ENCODE measurements at places on chromosomes 1 and 21.
A peak's percentile ranks its signal among the peaks of the same experiment; 100 is the strongest.

DNA sequence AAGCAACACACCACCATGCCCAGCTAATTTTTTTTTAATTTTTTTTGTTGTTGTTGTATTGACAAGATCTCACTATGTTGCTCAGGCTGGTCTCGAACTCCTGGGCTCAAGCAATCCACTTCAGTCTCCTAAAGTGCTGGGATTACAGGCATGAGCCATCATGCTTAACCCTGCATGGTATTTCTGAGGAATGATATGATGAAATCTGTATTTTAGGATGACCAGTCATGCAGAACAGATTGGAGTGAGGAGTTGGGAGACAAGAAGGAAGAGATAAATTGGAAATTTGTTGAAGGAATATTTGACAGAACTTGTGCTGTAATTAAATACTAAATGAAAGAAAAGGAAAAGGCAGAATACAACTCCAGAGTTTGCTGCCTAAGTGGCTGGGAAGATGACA, 4.7 kb upstream of the NDUFS5 start:
- no peak for DNase-seq

GRCh38 chr1:22673486-22674409, 20.7 kb downstream of the C1QB start:
- peak; percentile 19 for DNase-seq

GRCh38 chr1:170126696-170127095, 19.1 kb upstream of the NTMT2 start:
- no peak for DNase-seq

DNA sequence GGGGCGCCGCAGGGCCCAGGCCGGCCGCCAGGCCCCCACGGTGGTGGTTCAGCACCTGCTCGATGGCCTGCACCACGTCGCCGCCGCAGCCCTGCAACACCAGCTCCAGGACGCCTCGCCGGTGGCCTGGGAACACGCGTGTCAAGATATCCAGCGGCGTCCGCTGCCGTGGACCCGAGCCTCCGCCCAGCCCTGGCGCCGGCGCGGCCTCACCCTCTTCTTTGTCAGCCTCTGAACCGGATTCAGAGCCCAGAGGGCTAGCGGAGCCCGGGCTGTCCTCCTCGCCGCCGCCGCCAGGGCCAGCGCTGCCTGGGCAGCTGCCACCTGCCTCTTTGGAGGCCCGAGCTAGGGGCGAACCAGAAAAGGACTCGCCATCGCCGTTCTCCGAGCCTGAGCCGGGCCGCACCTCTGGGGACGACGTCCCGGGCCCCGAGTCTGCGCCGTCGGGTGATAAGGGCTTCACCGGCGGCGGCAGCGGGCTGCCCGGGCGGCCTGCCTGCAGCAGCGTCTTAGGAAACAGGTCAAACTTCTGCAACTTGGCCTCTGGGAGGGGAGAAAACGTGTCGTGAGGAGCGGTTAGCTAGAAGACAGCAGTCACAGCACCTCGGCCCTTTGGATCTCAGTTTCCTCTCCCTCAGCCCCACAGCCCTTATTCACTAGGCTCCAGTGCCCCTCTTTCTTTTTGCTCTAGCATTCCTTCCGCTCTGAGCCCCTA, 3.9 kb downstream of the DMRTA2 start:
- DNase-seq: no peak

GRCh38 chr1:211517006-211517405, 25.0 kb upstream of the RD3 start:
- DNase-seq: no peak

DNA sequence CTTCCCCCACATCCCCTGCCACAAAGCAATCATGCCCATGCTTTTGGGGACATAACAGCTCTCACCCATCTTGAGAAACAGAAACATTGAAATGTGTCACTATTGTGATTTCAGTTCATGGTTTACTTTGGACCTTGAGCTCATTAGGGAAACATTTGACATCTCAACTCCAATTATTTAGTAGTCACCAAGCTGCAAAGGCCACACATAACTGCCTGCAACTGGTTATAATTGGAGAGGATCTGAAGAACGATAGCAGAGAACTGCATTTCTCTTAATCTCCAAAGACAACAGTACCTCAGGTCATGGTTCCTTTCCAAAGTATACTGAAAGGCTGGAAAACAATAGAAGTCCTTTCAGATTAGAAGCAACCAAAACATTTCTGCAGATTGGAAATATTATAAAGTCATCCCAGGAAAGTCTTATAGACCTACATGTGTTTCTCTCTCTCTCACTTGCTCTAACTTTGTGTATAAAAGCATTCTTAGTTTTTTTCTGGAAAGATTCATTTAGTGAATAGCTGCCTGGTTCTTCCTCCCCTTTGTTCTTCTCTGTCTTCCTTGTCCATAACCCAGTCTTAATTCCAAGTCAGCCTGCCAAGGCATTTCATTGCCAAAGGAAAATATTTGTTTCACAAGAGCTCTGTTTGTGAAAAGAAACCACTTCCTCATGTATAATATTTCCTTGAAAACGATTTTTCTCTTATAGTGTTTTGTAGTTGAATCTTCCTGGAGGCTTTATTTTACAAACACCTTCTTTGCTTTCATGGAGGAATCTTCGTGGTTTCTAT, 426.8 kb downstream of the ADGRL2 start:
- no peak for DNase-seq

- no peak for DNase-seq
Observed at GRCh38 chr1:8776104-8776503, 41.3 kb downstream of the RERE start.

DNA sequence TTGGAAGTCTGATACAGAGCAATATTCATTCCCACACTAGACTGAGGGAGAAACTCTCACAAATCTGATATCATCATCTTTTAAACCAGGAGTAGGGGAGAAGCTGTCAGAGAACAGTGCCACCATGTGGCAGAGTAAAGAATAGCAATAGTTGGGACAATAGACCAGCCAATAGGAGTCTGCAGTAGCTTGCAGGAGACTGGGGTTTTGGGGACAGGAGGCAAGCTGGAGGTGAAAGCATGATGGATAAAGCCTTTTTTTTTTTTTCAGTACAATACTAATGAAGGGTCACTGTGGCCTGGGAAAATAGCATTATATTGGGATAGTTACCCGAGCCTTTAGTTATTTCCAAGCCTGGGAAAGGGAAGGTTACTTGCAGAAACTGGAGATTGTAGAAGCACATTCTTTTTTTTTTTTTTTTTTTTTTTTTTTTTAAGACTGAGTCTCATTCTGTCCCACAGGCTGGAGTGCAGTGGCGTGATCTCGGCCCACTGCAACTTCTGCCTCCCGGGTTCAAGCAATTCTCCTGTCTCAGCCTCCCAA, 120.7 kb downstream of the S1PR1 start:
- peak; percentile 56 for DNase-seq

- DNase-seq: no peak
Observed at GRCh38 chr1:181557313-181557712, 74.0 kb downstream of the CACNA1E start.

DNA sequence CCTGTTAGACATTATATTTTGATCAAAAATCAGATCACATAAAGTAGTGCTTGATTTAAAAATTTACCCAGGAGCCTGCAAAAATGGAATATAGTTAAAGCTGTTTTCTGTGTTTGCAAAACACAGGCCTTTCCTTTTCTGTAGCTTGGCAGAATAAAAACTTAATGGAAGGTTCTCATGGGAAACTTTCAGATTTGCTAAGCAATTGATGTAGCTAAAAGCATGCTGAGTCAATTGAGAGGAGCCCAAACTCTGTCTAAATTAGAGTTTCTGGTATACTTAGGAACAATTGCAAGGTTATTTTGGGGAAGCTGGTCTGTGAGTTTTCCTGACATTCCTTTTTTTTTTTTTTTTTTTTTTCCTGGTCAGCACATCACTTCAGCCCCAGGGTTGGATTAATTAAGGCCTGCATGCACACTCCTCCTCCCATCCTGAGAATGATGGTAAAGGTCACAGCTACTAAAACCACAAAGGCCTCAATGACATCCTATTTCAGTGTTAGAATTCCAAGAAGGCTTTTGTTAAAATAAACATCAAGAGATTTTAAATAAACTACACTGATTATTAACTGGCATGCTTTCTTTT, 608.7 kb downstream of the PLPP3 start:
- no peak for DNase-seq

GRCh38 chr1:213947200-213947801, 40.5 kb upstream of the PROX1 start:
- DNase-seq: no peak

DNA sequence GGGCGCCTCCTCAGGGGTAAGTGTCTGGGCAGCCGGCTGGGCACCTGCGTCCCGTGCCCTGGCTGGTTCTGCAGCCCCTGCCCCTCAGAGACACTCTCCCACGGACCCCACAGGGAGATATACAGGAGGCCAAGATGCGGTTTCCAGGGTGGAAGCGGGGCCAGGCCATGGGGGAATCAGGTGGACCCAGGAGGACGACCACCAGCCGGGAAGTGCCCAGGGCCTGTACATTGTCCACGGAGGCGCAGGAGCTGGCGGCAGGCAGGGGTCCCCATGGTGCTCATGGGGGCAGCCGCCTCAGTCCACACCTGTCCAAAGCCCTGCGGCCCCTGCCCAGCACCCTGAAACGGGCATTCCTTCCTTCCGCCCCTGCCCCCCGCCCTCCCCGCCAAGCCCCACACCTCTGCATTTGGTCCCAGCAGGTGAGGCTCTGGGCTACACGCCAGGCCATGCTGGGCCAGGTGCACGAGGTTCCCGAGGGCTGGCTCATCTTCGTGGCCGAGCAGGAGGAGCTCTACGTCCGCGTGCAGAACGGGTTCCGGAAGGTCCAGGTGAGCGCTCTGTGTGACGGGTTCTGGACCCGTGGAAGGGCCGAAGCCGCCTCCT, 36.7 kb downstream of the SLC19A1 start:
- no peak for DNase-seq

- DNase-seq: no peak
Observed at GRCh38 chr1:75720820-75721219, 3.7 kb upstream of the ACADM start.

DNA sequence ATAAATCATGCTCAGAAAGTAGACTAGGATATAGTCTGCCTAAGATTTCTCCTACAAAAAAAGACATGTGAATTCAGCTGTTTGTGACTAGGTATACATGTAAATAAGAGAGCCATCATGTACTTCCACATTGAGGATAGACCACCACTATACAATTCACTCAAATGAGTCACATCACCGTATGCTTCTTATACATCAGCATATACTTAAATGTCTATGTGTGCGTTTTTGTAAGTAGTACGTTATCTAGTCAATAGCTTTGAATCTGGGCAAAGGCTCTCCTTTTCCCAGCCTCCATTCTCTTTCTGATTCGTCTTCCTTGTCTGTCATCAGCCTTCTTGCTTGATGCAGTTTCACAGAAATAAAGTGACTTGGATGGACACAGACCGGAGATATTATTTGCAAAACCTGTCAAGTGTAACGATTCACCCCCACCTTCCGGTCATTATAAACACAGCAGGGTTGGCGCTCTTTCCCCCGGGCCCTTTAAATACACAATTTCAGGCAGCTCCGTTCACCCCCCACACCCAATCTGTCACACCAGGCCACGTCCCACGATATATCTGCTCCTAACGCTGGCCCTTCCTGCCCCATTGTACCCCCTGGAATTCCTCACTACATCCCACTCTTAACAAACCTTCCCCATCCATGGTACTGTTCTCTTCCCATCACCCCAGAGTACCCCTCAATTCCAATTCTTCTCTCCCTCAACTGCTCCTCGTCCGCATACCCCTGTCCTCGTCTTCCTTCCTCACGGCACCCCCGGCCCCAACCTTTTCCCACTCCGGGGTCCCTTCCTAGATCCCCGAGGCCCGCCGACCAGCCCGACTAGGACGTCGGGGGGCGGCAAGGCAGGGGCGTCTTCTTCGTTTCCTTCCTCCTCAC, 636 bp downstream of the VAMP4 start:
- DNase-seq: peak; percentile 40

- DNase-seq: no peak
Observed at GRCh38 chr1:82064691-82065090, 264.0 kb downstream of the ADGRL2 start.

GRCh38 chr1:204692325-204692840, 6.8 kb upstream of the LRRN2 start:
- no peak for DNase-seq

DNA sequence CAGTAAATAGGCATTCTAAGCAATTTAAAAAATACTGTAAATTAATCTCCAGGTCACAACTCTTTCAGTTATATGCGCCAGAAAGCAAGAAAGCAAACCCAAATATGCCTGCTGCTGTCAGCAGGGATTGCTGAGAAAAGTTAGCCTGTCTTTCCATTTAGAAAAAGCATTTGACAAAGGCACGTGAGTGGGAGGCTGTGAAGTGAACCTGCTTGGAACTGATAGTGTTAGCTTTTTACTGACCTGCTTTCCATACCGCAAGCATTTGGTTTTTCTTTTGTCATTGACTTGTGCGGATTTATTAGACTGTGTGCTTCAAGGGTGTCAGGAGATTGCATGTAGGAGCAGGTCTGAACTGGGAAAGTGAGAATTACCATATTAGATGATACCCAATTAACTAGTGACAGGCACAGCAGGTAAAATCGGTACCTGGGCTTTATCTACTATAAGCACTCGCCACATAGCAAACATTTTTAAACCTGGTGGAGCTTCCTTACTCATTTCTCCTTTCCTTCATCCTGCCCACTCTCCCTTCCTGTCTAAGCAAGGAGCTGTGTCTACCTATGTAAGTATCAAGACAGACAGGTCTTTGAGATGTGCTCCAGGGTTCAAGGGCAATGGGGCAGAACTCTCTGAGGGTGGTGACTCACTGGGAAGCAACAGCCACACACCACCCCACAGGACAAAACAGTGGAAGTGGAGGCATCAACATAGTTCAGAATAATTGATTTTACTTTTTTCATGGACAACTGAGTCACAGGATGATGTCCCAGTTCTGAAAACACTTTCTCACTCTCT, 323.9 kb downstream of the DISC1 start:
- no peak for DNase-seq

GRCh38 chr1:96845464-96845863, 123.9 kb downstream of the PTBP2 start:
- DNase-seq: peak; percentile 30

DNA sequence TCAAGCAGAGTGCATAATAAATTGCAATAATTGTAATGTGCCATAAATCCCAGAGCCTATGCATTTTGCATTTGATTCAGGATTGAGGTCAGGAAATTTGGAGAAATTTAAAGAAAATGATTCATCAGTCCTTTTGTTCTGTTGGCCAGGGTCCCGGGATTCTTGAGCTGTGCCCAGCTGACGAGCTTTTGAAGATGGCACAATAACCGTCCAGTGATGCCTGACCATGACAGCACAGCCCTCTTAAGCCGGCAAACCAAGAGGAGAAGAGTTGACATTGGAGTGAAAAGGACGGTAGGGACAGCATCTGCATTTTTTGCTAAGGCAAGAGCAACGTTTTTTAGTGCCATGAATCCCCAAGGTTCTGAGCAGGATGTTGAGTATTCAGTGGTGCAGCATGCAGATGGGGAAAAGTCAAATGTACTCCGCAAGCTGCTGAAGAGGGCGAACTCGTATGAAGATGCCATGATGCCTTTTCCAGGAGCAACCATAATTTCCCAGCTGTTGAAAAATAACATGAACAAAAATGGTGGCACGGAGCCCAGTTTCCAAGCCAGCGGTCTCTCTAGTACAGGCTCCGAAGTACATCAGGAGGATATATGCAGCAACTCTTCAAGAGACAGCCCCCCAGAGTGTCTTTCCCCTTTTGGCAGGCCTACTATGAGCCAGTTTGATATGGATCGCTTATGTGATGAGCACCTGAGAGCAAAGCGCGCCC, 8.7 kb downstream of the PROX1 start:
- DNase-seq: no peak
